Renal cortical epithelial cell (primary cell): ENCODE measurements at places on chromosomes 2 and 18. TPM values are rescaled to one million over a fixed set of nuclear protein-coding genes. Genes with fewer than 3 reads are reported as not detected.

- DNase-seq: no peak
Observed at GRCh38 chr2:85303780-85304531, 23.8 kb downstream of the TGOLN2 start.

- DNase-seq: no peak
Observed at GRCh38 chr2:123624816-123625215, 400.3 kb upstream of the CNTNAP5 start.

DNA sequence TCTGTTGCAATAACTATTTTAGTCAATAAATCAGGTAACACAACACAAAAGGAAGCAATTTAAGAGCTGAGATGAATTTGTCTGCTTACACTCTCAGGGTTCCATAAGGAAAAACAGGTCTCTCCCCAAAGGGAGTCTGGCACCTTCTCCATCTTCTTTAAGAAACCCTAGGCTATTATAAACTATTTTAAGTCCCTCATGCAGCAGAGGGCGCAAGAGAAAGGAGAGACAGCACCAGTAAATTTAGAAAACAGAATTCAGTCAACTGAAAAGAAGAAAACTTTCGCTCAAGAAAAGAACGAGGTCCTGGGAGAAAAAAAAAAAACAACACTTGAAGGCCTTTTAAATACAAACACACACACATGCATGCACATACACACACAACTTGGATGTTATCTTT lies 19.1 kb downstream of the SULT1C4 start:
- DNase-seq: no peak

- DNase-seq: no peak
Observed at GRCh38 chr2:182870227-182870626, 3.8 kb upstream of the FRZB start.

- no peak for DNase-seq
Observed at GRCh38 chr2:207512356-207512755, 17.4 kb upstream of the CREB1 start.

GRCh38 chr2:26905341-26906198 lies 57.6 kb downstream of the DPYSL5 start:
- DNase-seq: no peak

GRCh38 chr18:58823412-58823811 lies 41.3 kb upstream of the ZNF532 start:
- DNase-seq: no peak

GCA gene
- total RNA-seq: 52.9 and 75.9 TPM in 2 replicates
